Fibroblast of lung (primary cell): ENCODE measurements at places on chromosomes 5 and 9. TPM values are rescaled to one million over a fixed set of nuclear protein-coding genes. Genes with fewer than 3 reads are reported as not detected.

Gene ADAMTS2
- polyA plus RNA-seq, result 30.3 and 70.2 TPM in 2 replicates

Gene SPINK7
- not detected in 2 replicates for polyA plus RNA-seq

Gene SH3GL2
- 0.10 TPM in 1 of 2 replicates, not detected in the other for polyA plus RNA-seq

Gene LECT2
- polyA plus RNA-seq, result not detected in 2 replicates

Gene SPATA9
- polyA plus RNA-seq, result 0.75 and 1.7 TPM in 2 replicates

Gene LTC4S
- 0.32 and 0.78 TPM in 2 replicates for polyA plus RNA-seq

Gene C7
- polyA plus RNA-seq, result 0.36 and 1.5 TPM in 2 replicates

Gene SIT1
- 0.07 TPM in 1 of 2 replicates, not detected in the other for polyA plus RNA-seq

Gene TERT
- polyA plus RNA-seq, result not detected in 2 replicates

DNA sequence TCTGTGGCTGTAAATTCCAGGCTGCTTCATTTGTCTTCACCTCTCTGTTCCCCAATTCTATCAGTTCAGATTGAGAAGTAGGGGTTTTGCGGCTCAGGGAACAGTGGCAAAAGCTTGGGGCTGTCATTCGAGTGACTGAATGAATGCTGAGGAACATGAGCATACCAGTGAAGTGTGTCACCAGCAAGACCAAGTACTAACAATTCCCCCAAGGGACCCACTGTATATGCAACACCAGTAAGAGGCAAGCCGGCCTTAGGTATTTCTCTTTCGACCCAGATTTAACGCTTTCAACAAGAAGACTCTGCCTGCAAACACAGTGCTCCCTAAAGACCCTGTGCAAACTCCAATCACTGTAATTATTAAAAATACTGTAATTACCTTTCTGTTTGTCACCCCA, 25.8 kb downstream of the KLHL3 start:
- no peak for DNase-seq

DNA sequence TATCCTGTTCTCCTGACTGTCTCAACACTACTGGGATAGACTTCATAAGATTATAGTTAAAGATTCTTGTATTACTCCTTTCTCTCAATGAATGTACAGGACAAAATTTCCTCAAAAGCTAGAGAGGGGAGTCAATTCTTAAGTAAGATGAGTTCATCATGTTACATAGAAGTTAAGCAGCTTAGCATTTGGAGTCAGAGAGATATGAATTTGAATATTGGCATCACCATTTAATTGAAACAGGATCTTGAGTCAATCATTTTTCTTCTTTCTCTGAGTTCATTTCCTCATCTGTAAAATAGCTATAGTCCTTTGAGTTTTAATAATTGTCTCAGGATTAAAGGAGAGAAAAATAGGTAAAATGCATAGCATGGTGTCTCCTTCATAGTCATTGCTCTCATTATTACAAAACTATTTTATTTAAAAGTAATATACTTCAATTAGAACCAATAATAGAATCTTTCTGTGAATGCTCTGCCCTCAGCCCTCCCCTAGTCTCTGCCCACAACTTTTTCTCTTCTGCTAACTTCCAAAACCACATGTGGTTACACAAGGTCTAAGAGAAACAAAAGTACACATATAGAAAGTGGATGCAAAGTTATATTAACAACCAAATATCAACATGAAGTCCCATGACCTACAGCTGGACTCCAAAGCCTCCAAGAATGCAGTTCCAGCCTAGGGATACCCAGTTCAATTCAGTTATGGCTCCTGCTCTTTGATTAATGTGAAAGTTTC, 265.6 kb downstream of the TLE1 start:
- DNase-seq, result peak; percentile 3

DNA sequence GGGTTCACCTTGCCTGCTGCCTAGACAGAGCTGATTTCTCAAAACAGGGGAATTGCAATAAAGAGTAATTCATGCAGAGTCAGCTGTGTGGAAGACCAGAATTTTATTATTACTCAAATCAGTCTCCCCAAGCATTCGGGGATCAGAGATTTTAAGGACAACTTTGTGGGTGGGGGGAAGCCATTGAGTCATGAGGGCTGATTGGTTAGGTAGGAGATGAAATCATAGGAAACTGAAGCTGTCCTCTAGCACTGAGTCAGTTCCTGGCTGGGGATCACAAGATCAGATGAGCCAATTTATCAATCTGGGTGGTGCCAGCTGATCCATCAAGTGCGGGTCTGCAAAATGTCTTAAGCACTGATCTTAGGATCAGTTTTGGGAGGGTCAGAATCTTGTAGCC, 159.1 kb upstream of the MAP1B start:
- no peak for DNase-seq

DNA sequence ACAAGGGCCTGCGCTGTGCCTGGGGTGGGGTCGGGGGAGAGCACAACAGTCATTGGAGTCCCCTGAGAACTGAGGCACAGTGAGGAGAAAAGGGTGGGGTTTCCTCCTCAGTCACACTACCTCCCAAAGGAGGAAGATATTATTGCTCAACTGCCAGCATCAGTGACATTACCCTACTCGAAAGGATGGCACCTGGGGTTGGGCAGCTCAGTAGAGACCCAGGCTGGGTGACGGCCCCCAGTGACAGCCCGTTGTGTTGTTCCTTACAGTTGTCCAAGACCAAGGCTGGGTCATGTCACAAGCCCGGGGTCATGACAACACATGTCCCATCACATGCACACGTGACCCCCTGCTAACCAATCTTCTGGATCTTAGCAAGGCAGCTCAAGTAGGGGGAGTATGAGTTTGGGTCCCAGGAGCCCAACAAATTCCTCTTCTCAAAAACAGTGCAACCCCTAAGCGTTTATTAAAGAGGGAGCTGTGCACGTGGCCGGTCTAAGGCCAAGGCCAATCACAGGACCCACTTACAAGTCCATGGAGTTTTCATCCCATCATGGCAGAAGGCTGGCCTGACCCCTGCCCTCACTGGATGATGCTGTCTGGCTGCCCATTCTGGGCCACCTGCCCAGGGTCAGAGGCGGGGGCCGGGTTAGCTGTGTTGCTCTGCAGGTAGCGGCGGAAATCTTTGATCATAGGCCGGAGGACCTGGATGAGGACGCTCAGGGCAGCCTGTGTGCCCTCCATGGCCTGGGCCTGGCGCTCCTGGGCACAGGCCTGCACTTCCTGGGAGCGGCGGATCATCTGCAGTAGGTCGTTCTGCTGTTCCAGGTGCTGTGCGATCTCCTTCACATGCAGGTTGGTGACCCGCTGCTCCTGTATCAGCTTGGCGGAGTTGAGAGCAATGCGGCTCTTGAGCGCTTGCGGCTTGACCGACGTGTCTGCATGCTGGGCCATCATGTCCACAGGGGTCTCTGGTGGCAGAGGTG, 4.0 kb downstream of the NAIF1 start:
- DNase-seq, result no peak

DNA sequence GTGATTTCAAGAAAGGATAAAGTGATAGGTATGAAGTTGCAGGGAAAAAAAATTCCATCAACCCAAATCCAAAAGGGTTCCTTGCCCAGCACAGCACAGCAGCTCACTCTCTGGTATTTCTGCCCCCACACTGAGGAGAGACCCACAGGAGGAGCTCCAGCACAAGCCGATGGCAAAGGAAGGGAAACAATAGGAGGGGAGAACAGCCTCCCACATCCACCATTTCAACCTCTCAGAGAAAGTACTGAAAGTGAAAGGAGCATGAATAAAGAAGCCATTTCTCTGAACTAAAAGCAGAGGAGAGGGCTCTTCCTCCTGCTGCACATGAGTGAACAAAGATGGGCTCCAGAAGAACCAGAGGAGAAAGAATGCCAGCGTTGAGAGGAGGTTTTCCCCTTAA, 54.9 kb upstream of the ZSWIM6 start:
- peak; percentile 58 for DNase-seq

DNA sequence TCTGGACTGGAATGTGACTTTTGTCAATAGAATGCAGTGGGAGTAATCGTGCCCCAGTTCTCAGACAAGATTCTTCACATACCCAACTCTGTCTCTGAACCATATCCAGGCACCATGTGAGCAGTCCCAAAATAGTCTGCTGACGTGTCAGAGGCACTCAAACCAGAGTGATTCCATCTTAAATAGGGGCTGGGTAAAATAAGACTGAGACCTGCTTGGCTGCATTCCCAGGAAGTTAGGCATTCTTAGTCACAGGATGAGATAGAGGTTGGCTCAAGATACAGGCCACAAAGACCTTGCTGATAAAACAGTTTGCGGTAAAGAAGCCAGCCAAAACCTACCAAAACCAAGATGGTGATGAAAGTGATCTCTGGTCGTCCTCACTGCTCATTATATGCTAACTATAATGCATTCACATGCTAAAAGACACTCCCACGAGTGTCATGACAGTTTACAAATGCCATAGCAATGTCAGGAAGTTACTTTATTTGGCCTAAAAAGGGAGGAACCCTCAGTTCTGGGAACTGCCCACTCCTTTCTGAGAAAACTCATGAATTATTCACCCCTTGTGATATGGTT, 16.9 kb upstream of the PLCXD3 start:
- DNase-seq, result peak; percentile 100

DNA sequence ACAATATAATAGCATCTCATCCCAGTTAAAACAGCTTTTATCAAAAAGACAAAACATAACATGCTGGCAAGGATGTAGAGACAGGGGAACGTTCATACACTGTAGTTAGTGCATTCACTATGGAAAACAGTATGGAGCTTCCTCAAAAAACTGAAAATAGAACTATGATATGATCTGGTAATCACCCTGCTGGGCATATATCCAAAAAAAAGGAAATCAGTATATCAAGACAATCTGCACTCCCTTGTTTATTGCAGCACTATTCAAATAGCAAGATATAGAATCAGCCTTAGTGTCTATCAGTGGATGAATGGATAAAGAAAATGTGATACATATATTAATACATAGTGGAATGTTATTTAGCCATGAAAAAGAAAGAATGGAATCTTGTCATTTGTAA, 88.5 kb downstream of the PBX3 start:
- DNase-seq, result no peak

DNA sequence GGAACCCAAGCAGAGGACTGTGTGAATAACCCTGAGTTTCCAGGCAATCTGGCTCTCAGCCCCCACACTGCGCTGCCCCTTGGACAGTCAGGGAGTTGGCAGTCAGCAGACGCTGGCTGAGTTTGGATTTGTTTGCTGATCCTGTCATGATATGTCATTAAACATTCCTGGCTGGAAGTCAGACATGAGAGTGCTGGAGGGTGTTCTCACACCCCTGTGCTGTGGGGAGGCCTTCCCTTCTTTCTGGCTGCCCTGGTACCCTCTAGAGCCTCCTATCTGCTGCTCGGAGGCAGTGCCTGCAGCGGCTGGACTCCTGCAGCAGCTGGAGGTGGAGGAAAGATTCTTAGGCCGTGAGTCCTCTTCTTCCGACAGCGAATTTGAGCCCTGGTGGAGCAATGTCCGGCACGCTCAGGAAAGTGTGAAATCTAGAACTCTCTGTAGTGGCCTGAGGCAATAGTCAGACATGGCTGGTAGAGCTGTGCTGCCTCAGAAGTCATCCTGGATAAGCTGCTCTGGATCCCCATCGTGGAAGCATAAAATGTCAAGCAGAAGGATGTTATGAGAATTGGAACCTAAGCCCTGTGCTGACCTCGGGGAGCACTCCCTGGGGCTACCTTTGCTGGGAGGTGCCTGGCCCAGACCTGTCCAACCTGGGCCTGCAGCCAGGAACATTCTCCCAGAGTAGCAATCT, 72.0 kb downstream of the PDE8B start:
- DNase-seq, result peak; percentile 79

- DNase-seq, result no peak
Measured at GRCh38 chr5:16781828-16782626, 154.1 kb downstream of the MYO10 start.

DNA sequence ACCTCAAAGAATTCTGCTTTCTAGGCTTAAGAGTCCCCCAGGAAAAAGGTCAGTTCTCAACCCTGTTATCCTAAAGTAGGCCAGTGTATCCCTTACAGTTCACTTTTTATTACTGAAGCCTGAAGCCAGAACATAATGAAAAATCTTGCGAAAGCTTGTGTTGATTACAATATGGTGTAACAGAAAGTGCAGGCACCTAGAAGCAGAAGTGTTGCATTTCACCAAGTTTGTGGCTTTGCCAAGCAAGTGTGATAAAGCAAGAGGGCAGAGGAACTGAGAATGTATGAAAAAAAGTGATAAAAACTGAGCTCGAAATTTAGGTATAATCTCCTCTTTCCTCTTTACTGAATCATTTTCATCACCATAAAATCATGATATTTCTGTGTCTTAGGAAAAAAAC, 26.2 kb downstream of the AGTPBP1 start:
- DNase-seq, result no peak

GRCh38 chr9:125442452-125442851, 180.8 kb downstream of the GAPVD1 start:
- DNase-seq, result no peak

- DNase-seq, result peak; percentile 78
Measured at GRCh38 chr9:16386007-16386826, 484.3 kb downstream of the BNC2 start.

- DNase-seq, result no peak
Measured at GRCh38 chr5:127824126-127824525, 120.9 kb downstream of the CCDC192 start.
